Activated naive CD4-positive, alpha-beta T cell treated with Interleukin-2 at 50 U/mL for 16 hours (primary cell): ENCODE measurements at places on chromosomes 5 and 9.
A peak's percentile ranks its signal among the peaks of the same experiment; 100 is the strongest.

DNA sequence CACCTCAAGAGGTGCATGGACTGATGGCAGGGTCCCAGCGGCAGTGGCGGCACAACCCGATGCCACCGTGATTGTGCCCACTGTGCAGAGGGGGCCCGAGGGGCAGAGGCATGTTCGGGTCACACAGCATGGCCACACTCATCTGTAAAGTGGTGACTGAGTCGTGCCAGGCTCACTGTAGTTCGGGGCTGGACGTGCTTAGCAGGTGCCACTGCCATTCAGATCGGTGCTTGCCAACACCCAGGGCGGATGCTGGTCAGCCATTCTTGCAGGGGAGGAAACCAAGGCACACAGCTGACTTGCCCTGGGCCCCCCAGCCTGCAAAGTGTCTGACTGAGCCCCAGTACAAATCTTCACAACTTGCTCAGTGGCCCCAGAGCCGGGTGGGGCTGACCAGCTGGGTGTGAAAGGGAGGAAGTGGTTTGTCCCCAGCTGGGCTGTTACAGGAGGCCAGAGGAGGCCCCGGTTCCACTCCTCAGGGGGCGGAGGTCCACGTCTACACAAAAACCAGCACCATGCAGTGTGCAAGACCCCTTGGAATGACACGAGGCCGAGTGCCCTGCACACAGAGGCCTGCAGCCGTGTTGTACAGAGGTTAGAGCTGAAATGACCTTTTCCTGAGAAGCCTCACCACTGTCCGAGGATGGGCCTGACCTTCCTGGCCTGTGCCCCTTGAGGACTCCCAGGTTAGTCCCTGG, 17.9 kb downstream of the FGD3 start:
- peak; percentile 43 for DNase-seq

GRCh38 chr5:119330367-119331183, 25.2 kb upstream of the TNFAIP8 start:
- DNase-seq, result peak; percentile 75

- no peak for DNase-seq
Observed at GRCh38 chr5:14726066-14726838, 61.7 kb downstream of the OTULIN start.

- no peak for DNase-seq
Observed at GRCh38 chr9:120693700-120694008, 20.6 kb downstream of the MEGF9 start.

DNA sequence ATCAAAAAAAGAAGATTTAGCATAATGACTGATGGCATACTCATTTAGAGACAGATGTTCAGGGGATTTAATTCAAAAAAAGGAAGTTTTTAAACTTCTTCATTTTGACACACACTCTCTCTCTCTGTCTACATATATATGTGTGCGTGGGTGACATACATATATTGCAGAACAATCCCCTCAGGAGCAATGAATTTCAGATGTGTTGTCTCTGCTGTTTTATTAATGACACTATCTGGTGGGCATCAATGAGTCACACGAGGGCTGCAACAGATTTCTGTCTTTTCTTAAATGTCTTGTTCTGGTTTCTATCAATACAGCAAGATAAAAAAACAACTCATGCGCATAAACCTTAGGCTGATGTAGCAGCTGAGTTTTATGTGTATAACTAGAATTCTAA, 123.5 kb upstream of the SLCO6A1 start:
- DNase-seq, result no peak

- DNase-seq, result no peak
Observed at GRCh38 chr5:67350185-67350584, 153.6 kb upstream of the CD180 start.

DNA sequence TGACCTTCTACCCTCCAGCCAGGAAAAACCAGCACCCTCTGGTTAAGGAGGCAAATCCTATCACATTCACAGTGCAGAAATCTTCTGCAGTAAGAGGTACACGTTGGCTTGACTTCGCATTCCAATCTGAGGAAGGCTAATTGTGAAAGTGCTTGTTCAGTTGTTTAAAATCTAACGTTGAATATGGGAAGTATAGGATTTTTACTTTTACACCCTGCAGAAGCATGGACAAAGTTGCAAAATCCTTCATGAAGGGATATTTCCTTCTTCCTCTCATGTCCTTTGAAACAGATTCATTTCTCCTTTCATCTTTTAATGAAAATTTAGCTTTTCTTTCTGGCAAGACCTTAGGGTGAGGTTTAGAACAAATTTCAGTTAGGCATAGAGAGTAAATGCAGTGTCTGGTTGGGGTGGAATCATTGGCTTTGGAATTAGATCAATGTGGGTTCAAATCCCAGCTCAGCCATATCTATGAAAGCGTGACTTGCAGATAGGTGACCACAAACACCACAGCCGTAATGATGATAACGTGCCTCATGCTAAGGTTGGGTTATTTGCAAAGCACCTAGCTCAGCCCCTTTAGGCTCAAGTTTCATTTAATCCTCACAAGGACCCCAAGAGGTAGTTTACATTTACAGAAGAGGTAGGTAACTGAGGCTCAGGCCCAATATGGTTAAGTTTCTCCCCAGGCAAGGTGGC, 42.2 kb upstream of the C5orf58 start:
- DNase-seq, result no peak
